ENCODE measurements at places on chromosomes 13 and 19.

DNA sequence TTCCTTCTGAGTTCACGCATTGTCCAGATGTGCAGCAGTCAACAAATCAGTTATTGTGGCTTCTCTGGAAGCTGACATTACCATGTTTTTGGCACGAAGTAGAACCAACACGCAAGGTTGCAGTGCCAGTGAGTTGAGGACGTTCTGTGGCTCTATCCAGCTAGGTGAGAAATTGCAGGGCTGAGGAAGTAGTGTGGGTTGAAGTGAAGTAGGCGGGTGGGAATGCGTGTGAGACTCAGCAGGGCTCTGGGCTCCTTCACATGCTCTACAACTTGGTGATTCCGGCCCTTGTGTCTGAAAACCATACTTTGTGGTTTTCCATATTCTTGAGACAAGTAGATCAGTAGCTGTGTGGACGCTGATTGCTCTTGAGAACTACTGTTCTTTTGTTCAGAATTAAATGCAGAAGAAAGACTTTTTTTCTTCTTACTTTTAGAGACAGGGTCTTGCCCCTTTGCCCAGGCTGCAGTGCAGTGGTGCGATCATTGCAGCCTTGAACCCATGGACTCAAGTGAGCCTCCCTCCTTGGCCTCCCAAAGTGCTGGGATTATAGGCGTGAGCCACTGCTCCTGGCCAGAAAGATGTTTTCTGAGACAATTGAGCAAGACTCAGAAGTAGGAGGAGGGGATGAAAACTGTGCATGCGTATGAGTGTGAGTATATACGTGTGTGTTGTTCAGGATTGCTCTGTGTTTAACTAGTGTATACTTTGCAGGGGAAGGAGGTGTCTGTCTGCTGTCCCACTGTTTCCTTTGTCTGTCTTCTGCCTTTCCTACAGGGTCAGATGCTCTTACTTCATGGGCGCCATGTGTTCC, 46.2 kb downstream of the GATAD2A start:
- DNase-seq: no peak

GRCh38 chr13:73715114-73715910, 418.9 kb downstream of the KLF12 start:
- DNase-seq: no peak

- no peak for DNase-seq
These were observed 66.9 kb downstream of the ING1 start for GRCh38 chr13:110780422-110780821.

- DNase-seq: no peak
These were observed 380.8 kb downstream of the KCNRG start for GRCh38 chr13:50396001-50396400.

GRCh38 chr19:2546128-2547032, 70.5 kb downstream of the GADD45B start:
- no peak for DNase-seq

GRCh38 chr19:23065306-23065705, 51.5 kb upstream of the ZNF730 start:
- DNase-seq: no peak

GRCh38 chr19:41548954-41549688, 26.8 kb upstream of the CEACAM21 start:
- no peak for DNase-seq

- no peak for DNase-seq
These were observed 18.8 kb downstream of the GAS6 start for GRCh38 chr13:113845055-113845454.

DNA sequence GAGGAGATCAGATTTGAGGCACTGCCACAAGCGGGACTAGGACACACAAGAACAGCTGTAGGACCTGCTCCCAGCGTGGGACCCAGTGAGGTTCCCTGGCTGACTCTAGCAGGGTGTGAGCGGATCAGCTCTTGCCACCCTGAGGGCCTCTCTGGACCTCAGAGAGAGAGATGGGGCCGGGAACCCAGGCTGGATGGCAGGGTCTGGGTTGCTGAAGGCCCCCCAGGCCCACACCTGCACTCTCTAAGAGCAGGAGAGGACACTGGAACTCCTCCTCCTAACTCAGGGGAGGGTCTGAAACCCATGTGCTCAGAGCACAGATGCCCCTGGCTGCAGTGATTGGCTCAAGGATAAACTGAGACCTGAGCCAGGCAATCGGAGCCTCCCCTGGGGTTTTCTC, 13.5 kb upstream of the IL4I1 start:
- no peak for DNase-seq

DNA sequence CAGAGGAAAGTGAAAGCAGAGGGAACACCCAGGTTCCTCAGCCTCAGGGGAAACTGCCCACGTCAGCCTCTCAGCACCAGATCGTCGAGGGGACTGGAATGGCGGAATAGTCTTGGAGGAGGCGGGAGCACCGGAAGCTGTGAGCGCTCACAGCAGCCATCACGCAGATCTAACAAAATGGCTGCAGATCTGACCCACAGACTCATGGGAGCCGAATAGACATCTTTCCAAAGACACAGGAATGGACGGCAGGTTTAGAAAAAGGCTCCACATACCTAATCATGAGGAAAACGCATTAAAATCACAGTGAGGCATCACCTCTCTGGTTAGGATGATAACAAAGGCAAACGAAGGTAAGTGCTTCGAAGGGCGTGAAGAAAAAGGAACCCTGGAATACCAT, 11.8 kb upstream of the LILRA2 start:
- no peak for DNase-seq

- DNase-seq: no peak
These were observed 111.3 kb upstream of the MRI1 start for GRCh38 chr19:13652810-13653590.

- DNase-seq: no peak
These were observed 482.2 kb upstream of the NBEA start for GRCh38 chr13:34459856-34460255.

DNA sequence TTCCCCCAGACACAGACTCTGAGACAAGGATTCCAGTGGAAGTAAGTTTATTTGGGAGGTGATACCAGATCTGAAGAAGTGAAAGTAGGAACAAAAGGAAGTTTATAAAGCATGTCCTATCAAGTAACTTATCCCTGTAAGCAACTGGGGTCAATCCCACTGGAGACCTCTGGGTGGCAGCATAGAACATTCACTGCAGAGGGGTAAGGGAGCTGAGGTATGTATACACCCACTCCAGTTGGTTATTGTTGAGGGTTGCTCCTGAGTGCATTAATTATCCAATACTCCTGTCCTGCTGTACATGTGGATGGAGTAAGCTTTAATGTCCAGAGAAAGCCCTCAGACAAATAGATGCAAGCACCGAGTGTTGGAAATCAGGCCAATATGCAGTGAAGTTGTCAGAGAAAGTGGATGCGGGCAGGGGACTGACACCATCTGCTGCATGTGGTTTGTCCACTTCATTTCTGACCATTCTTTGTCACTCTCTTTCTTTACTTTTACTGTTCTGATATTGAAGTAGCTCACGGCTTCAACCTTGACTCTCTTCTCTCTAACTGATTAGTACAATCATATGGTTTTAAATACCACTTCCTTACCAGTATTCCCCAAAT, 46.7 kb downstream of the NOTCH3 start:
- no peak for DNase-seq

DNA sequence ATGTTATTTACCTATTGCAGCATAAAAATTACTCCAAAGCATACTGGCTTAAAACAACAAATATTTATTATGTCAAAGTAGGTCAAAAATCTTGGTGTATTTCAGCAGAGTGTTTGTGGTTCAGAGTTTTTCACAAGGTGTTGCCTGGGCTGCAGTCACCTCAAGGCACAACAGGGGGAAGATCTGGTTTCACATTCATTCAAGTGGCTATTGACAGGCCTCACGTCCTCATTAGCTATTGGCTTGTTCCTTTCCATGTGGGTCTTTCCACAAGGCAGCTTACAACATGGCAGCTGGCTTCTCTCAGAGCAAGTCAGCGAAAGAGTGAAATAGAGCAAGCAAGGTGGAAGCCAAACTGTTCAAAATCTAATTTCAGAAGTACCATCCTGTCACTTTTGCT, 602.9 kb downstream of the OLFM4 start:
- DNase-seq: no peak

GRCh38 chr19:41957838-41958366, 1.2 kb downstream of the RABAC1 start:
- DNase-seq: no peak

GRCh38 chr13:35848336-35849255, 282.6 kb downstream of the DCLK1 start:
- no peak for DNase-seq

DNA sequence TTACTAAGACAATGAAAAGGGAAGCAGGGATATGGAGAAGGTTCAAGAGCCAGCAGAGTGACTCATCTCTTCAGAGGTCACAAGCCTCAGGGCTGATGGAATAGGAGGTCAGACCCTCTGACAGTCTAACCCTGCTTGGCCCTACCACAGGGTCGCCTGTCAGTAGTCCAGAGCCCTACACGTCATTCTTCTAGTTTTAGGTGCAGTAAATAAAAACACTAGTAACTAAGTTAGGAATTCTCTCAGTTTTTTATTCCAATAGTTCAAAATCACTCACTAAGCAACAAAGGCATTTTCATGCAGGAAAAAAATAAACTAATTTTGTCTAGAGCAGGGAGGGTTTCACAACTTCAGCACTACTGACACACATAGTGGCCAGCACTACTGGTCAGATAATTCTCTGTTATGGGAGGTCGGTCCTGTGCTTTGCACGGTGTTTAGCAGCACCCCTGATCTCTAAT, 27.2 kb downstream of the FOXO1 start:
- DNase-seq: no peak

DNA sequence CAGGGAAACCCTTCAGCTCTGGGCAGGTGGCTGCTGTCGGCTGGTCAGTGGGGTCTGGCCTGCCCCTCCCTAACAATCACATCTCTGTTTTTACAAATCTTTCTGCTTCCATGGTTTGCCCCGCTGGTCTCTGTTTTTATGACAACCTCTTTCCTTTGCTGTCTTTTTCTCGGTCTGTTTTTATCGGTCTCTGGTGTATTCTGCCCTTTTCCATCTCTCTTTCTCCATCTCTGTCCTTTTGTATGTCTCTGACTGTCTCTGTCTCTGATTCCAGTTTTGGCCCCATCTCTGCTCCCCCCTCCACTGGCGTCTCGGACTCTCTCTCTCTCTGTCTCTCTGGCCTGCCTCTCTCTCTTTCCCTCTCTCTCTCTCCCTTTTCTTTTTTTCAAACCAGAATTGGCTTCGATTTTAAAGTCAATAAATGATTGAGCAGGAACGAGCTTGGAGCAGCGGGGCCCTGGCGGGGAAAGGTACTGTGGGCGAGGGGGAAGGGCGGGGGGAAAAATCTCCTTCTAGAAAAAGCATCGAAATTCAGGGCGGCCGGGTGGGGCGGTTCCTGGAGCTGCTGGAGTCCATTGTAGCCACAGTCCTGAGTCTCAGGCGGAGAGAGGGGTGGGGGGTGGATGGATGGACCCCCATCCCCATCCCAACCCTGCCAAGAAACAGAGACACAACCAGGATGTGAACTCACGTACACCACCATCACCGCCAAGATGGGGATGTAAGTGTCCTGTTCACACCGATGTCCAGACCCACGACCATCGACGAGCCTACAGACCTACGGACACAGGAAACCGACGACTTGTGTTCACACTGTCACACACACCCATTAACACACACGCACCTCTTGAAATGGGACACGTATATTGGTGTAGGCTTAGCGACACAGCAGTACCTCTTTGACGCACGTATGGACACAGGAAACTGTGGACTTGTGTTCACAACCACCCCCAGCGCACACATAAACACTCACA, 3.0 kb downstream of the NFIX start:
- no peak for DNase-seq

- DNase-seq: no peak
These were observed 262.5 kb downstream of the DIAPH3 start for GRCh38 chr13:59901191-59901590.

All from cortex of kidney (tissue), 1 donor.